ENCODE measurements at places on chromosomes 13 and 19.
A peak's percentile ranks its signal among the peaks of the same experiment; 100 is the strongest.

GRCh38 chr13:100149389-100149788, 60.5 kb downstream of the PCCA start:
- H3K4me1 ChIP-seq = peaks cover 11% of the 10 kb centered on the region
- no peak overlapping the region for H3K4me3 ChIP-seq
- peaks cover 38% of the 10 kb centered on the region for H3K36me3 ChIP-seq
- H3K27ac ChIP-seq = no peak overlapping the region
- no peaks in the 10 kb centered on the region for H3K27me3 ChIP-seq

GRCh38 chr19:29285187-29285687, 72.3 kb upstream of the UQCRFS1 start:
- no peak overlapping the region for H3K4me3 ChIP-seq
- peaks cover 74% of the 10 kb centered on the region for H3K27me3 ChIP-seq
- no peaks in the 10 kb centered on the region for H3K36me3 ChIP-seq
- DNase-seq = no peak
- no peak overlapping the region for H3K27ac ChIP-seq

GRCh38 chr19:49064029-49064629, 489 bp downstream of the NTF4 start:
- H3K27ac ChIP-seq = no peak overlapping the region
- H3K4me3 ChIP-seq = no peak overlapping the region
- DNase-seq = no peak
- H3K4me1 ChIP-seq = no peaks in the 10 kb centered on the region
- peaks cover 80% of the 10 kb centered on the region for H3K27me3 ChIP-seq

- no peaks in the 10 kb centered on the region for H3K27me3 ChIP-seq
- H3K36me3 ChIP-seq = no peaks in the 10 kb centered on the region
- no peak overlapping the region for H3K4me3 ChIP-seq
- peaks cover 5% of the 10 kb centered on the region for H3K4me1 ChIP-seq
These were observed 27.4 kb downstream of the NDFIP2 start for GRCh38 chr13:79508224-79508961.

GRCh38 chr13:33537026-33537425, 251.5 kb upstream of the STARD13 start:
- no peak overlapping the region for H3K27ac ChIP-seq
- no peaks in the 10 kb centered on the region for H3K27me3 ChIP-seq
- H3K4me1 ChIP-seq = peaks cover 48% of the 10 kb centered on the region
- no peaks in the 10 kb centered on the region for H3K36me3 ChIP-seq
- H3K4me3 ChIP-seq = no peak overlapping the region
- DNase-seq = no peak

- H3K27ac ChIP-seq = peak overlapping the region; percentile 50
- H3K4me3 ChIP-seq = no peak overlapping the region
- peaks cover 69% of the 10 kb centered on the region for H3K4me1 ChIP-seq
- H3K27me3 ChIP-seq = no peaks in the 10 kb centered on the region
These were observed 28.2 kb downstream of the ACTN4 start for GRCh38 chr19:38675611-38676010.

DNA sequence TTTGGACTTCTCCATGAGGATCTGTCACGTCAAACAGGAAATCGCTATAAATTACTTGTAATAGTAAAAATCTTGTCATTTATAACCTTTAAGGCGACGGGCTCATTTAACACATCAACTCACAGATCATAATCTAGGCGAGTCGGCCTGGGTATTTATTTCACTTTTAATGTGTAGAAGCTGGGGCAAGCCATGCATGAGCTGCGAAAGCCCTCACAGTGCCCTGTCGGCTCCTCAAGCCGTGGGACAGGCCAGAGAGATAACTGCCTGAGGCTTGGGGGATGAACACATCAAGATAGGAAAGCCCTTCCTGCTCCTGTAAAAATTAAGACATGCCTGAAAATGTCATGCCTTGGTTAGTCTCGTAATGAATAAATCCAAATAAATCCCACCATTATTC, 30.8 kb downstream of the SOX1 start:
- no peak overlapping the region for H3K4me3 ChIP-seq
- H3K27me3 ChIP-seq = peaks cover 12% of the 10 kb centered on the region
- no peak for DNase-seq
- peaks cover 52% of the 10 kb centered on the region for H3K4me1 ChIP-seq
- H3K27ac ChIP-seq = no peak overlapping the region
- H3K36me3 ChIP-seq = no peaks in the 10 kb centered on the region

GRCh38 chr13:85853161-85853894, 54.1 kb upstream of the SLITRK6 start:
- H3K4me3 ChIP-seq = no peak overlapping the region
- no peak overlapping the region for H3K27ac ChIP-seq
- no peaks in the 10 kb centered on the region for H3K27me3 ChIP-seq
- no peaks in the 10 kb centered on the region for H3K4me1 ChIP-seq

- H3K4me3 ChIP-seq = no peak overlapping the region
- peaks cover 17% of the 10 kb centered on the region for H3K4me1 ChIP-seq
- no peak for DNase-seq
- no peak overlapping the region for H3K27ac ChIP-seq
- no peaks in the 10 kb centered on the region for H3K36me3 ChIP-seq
These were observed 214.0 kb downstream of the ENOX1 start for GRCh38 chr13:43572656-43573360.

DNA sequence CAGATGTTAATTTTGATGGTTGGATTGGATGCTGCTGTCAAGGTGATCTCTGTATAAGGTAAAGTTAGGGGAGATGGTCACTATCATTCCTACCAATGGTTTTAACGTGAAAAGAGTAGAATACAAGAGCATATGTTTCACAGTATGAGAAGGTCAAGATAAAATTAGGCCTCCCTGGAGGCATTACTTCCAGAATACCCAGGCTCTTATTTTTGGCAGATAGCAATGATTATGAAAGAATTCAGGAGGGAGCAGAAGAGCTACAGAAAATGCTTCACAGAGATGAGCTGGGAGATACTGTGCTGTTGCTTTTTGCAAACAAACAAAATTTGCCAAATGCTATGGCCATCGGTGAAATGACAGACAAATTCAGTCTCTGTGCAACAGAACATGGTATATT, 547.5 kb upstream of the SPRY2 start:
- H3K4me1 ChIP-seq = peaks cover 4% of the 10 kb centered on the region
- H3K4me3 ChIP-seq = no peak overlapping the region
- H3K27ac ChIP-seq = no peak overlapping the region
- no peaks in the 10 kb centered on the region for H3K27me3 ChIP-seq
- DNase-seq = no peak

- no peaks in the 10 kb centered on the region for H3K27me3 ChIP-seq
- no peaks in the 10 kb centered on the region for H3K36me3 ChIP-seq
- H3K4me3 ChIP-seq = no peak overlapping the region
These were observed 387.5 kb downstream of the COG6 start for GRCh38 chr13:40042991-40043390.

GRCh38 chr19:54875506-54875905, 1.5 kb downstream of the FCAR start:
- no peaks in the 10 kb centered on the region for H3K4me1 ChIP-seq
- no peak for DNase-seq
- no peak overlapping the region for H3K4me3 ChIP-seq
- no peak overlapping the region for H3K27ac ChIP-seq

DNA sequence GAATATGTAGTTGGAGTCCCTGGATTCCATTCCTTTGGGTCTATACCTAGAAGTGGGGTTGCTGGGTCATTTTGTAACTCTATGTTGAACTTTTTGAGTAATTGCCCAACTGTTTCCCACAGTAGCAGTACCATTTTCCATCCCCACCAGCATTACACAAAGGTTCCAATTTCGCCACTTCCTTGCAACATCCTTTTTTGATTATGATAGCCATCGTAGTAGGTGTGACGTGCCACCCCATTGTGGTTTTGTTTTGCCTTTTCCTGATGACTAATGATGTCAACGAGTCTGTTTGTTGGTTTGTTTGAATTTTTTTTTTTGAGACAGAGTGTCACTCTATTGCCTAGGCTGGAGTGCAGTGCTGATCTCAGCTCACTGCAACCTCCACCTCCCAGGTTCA, 3.3 kb upstream of the PEX11G start:
- no peak overlapping the region for H3K27ac ChIP-seq
- H3K36me3 ChIP-seq = no peaks in the 10 kb centered on the region
- no peak for DNase-seq
- H3K4me1 ChIP-seq = peaks cover 33% of the 10 kb centered on the region
- H3K4me3 ChIP-seq = no peak overlapping the region
- no peaks in the 10 kb centered on the region for H3K27me3 ChIP-seq

DNA sequence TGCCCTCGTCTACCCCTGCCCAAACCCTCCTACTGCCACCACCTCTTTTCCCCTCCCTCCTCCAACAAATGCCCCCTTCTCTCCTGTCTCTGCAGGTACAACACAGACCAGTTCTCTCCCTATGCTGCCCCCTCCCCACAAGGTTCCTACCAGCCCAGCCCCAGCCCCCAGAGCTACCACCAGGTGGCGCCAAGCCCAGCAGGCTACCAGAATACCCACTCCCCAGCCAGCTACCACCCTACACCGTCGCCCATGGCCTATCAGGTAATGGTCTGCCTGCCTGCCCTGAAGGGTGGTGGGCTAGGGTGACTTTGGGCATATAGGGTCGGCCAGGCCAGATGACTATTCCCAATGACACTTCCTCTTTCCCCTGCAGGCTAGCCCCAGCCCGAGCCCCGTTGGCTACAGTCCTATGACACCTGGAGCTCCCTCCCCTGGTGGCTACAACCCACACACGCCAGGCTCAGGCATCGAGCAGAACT, 6.5 kb upstream of the TIMM50 start:
- H3K27ac ChIP-seq = no peak overlapping the region
- no peaks in the 10 kb centered on the region for H3K27me3 ChIP-seq
- H3K4me1 ChIP-seq = no peaks in the 10 kb centered on the region
- H3K4me3 ChIP-seq = peak overlapping the region; percentile 56

DNA sequence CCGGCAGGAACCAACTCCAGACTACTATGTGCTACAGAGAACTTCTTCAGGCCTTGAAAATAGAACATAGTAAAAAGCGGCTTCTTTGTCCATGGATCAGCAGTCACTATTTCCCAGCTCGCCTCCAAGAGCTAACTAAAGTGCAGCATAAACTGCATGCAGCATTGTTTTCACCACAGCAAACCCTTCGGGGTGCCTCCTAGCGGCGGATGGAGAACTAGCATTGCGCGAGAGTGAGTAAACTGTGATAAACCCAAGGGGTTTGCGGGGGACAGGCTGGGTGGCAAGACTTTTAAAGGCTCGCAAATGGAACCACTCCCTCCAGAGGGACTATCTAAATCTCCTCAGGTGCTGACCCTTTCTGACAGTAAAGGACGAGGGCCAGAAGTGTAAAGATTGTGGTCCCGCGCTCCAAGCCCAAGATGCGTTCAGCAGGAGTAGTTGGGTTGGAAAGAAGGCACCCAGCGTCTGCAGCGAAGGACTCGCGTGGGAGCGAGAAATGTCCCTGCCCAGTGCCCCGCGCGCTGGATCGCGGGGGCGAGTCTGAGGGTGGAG, 21.5 kb upstream of the SGCG start:
- no peak overlapping the region for H3K27ac ChIP-seq
- H3K36me3 ChIP-seq = peaks cover 5% of the 10 kb centered on the region
- peaks cover 10% of the 10 kb centered on the region for H3K4me1 ChIP-seq
- peak; percentile 69 for DNase-seq

DNA sequence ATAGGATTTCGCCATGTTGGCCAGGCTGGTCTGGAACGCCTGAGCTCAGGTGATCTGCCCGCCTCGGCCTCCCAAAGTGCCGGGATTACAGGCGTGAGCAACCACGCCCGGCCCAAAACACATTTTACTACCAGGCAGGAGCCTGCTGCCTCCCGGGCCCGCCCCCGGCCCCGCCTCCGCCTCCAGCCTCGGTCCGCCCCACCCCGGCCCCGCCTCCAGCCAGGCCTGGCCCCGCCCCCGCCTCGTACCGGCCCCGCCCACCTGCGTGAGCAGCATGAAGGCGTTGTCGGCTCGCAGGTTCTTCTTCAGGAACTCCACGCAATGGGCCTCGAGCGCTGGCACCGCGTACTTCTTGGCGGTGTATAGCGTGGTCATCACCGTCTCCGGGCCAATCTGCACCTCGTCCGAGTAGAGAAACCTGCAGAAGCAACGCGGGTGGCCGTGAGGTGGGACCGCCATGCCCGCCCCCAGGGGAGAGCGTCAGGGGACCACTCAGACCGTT, 22.7 kb downstream of the BTBD2 start:
- H3K4me1 ChIP-seq = no peaks in the 10 kb centered on the region
- peaks cover 19% of the 10 kb centered on the region for H3K36me3 ChIP-seq
- no peak overlapping the region for H3K4me3 ChIP-seq
- H3K27me3 ChIP-seq = no peaks in the 10 kb centered on the region

GRCh38 chr19:15404780-15405211, 14.0 kb downstream of the AKAP8L start:
- peak overlapping the region; percentile 23 for H3K27ac ChIP-seq
- H3K27me3 ChIP-seq = no peaks in the 10 kb centered on the region
- H3K4me1 ChIP-seq = peaks cover 8% of the 10 kb centered on the region
- H3K36me3 ChIP-seq = no peaks in the 10 kb centered on the region
- no peak for DNase-seq

GRCh38 chr13:41561170-41561569, 103.8 kb downstream of the RGCC start:
- peaks cover 60% of the 10 kb centered on the region for H3K4me1 ChIP-seq
- H3K4me3 ChIP-seq = no peak overlapping the region
- no peaks in the 10 kb centered on the region for H3K27me3 ChIP-seq
- H3K36me3 ChIP-seq = no peaks in the 10 kb centered on the region

DNA sequence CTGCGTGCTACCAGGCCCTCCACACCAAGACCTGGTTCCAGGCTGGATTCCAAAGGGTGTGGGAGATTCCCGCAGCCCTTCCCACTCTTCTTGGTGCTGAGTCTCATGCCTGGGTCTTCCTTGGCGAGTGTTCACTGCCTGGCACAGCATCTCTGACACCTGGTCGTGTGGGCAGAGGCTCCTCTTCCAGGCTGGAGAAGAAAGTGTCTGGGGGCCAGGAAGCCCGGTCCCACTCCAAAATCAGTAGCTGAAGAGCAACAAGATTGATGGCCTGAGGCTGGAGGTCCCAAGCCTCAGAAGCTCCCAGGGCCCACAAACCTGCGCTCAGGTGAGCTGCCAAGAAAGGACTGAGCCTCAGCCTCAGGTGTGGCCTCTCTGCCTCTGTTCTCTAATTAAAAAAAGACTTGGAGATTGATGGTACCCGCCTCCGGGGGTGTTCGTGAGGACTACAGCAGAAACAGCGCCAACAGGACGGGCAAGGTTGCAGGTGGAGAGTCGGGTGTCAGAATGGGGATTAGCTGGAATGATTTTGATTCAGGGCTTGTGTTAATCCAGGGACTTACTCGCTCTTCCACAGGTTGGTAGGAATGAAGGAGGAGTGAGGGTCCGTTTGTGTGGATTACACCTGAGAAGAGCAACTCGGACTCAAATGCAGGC, 217.5 kb downstream of the TEX29 start:
- peaks cover 29% of the 10 kb centered on the region for H3K4me1 ChIP-seq
- no peak overlapping the region for H3K27ac ChIP-seq
- peaks cover 48% of the 10 kb centered on the region for H3K27me3 ChIP-seq

DNA sequence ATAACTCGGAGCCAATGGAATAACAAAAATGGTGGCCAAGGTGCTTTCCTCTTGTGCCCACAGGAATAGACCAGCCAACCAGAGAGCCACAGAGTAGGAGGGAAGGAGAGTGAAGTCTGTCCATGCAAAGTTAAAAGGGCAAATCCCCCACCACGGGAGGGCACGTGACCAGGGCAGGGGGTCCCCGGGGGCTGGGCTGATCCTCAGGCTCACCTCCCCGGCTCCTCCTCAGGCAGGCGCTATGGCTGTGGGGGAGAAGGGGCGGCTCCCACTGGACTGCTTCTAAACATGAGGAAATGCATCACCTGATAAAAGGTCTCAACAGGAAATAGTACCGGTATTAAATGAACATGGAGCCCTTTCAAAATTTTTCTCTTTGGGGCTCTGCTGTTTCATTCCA, 73.2 kb upstream of the SLC15A1 start:
- H3K4me1 ChIP-seq = peaks cover 13% of the 10 kb centered on the region
- DNase-seq = no peak
- no peak overlapping the region for H3K27ac ChIP-seq
- H3K4me3 ChIP-seq = no peak overlapping the region
- H3K27me3 ChIP-seq = no peaks in the 10 kb centered on the region
- no peaks in the 10 kb centered on the region for H3K36me3 ChIP-seq
